ENCODE measurements at places on chromosomes 1 and 21. TPM values are rescaled to one million over a fixed set of nuclear protein-coding genes. Genes with fewer than 3 reads are reported as not detected.
A peak's percentile ranks its signal among the peaks of the same experiment; 100 is the strongest.

The SELENBP1 gene
- 129 TPM for total RNA-seq

The FAF1 gene
- total RNA-seq: 80.4 TPM

The TCHH gene
- total RNA-seq: not detected

The WASF2 gene
- 57.3 TPM for total RNA-seq

The THEM5 gene
- total RNA-seq: not detected

The DDOST gene
- 150 TPM for total RNA-seq

The CORT gene
- total RNA-seq: 0.32 TPM

The ELOA gene
- total RNA-seq: 37.7 TPM

The CRYAA gene
- not detected for total RNA-seq

The LEMD1 gene
- not detected for total RNA-seq

The F5 gene
- 16.6 TPM for total RNA-seq

The OR10K2 gene
- total RNA-seq: not detected

The LRP8 gene
- 1.2 TPM for total RNA-seq

DNA sequence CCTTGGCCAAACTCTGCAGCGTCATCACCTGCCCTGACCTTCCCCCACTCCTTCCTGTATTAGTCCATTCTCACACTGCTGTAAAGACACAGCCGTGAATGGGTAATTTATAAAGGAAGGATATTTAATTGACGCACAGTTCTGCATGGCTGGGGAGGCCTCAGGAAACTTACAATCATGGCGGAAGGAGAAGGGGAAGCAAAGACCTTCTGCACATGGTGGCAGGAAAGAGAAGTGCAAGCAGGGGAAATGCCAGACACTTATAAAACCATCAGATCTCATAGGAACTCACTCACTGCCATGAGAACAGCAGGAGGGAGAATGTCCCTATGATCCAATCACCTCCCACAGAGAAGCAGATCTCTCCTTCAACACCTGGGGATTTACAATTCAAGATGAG, 408.5 kb downstream of the PTPRU start:
- no peak for DNase-seq

DNA sequence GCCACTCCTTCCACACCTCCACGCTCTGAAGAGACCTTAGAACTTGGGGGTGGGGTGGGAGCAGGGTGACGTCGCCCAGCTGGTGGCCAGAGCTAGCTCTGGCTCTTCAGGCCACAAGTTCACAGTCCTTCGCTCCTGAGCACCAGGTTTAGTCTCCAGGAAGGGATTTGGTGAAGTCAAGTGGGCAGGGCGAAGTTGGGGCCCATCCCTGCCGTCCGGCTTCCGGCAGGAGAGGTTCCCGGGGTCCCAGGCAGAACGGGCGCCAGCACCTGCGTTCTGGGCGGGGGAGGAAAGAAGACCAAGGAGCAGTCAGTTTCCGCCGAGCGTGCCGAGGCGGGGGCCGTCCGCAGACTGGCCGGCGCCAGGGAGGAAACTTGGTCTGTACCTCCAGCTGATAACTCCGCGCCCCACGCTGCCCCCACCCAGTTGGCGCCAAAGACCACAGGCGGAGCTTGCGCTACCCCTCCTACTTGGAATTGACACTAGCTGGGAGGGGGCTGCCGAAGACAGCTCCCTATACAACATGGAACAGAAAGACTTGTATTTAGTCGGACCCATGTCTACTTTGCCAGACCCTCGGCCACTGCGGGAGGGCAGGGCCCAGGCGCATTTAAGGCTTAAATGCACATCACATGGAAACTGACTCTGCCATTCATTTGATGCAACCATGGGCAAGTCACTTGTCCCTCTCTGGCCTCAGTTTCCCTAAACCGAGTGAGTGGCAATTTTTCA, 995 bp downstream of the ID3 start:
- DNase-seq: peak; percentile 76

GRCh38 chr1:227546598-227547309, 16.6 kb upstream of the ZNF678 start:
- DNase-seq: no peak

DNA sequence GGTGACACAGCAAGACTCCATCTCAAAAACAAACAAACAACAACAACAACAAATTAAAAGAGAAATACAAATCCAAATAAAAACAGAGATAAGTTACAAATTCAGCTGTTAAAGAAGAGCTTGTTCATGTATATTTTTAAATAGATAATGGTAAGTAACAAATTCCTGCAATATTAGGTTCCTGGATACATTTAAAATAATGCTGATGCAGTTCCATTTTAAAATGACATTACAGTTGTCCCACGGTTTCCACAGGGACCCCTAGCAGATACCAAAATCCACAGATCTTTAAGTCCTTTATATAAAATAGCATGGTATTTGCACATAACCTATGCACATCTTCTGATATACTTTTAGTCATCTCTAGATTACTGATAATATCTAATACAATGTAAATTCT, 61.5 kb downstream of the ABL2 start:
- DNase-seq: no peak

DNA sequence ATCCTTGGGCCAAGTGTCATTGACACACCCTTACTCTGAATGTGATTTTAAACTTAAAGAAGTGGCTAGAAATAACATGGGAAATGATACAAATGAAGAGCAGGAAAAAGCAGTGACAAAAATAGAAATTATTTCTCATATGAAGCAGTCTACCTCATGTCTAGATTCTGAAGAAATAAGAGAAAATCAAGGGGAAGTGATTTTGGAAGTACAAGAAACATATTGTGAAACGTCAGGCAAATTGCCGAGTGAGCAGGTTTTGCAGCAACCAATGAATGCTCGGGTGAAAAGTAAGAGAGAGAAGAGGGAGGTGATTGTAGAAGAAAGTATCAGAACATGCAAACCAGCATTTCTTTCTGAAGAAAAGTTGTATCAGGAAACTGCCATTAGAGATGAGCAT, 130.7 kb downstream of the MACF1 start:
- DNase-seq: no peak

DNA sequence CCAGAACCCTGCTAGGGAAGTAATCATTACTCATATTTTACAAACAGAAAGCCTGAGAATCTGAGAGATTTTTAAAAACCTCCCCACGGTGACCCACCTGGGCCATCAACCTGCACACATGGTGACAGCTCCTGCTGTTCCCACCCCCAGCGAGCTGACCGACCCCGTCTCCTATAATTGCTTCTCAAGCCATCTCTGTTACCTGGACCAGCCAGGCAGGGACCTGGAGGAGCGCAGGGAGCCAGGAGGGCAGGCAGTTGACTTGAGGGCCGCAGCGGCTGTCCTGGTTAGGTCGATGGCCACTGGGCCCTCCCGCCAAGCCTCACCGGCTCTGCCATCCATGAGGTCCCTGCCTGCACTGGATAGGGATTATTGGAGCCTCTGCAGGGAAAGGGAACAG, 7.7 kb downstream of the TFF2 start:
- no peak for DNase-seq

DNA sequence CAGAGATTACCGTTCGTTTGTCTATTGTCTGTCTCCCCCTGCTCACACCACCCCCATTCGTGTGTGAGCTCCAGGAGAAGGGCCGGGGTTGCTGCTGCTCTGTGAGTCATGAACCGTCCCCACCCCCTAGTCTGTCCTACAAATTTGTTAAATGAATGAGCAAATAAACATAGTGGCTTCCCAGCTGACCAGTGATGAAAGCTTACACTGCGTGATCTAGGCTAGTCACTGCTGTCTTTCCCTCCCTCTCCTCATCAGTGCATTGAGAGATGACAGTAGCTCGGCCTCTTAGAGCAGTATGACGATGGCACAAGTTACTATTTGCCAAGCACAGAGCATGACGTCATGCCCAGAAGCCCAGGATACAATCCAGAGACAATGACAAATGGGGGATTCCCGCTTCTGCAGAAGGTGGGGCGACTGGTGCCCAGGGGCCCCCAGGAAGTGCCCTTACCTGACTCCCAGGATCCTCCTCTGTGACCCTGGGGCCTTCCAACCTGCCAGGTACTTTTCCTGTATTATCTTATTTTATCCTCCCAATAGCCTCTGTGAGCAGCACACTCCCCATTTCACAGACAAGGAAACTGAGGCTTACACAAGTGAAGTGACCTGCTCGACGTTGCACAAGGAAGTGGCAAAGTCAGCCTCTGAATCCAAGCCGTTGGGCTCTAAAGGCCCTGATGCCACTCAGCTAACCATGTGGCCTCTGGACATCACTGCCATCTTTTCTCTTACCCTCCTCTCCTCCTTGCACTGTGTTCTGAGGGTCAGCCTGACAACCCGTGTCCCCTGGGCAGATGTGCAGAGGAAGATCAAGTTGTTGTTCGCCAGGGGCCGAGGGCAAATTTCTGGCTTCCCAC, 8.6 kb upstream of the EPHA2 start:
- DNase-seq: no peak

- DNase-seq: no peak
Measured at GRCh38 chr1:15802234-15802965, 5.0 kb downstream of the UQCRHL start.

DNA sequence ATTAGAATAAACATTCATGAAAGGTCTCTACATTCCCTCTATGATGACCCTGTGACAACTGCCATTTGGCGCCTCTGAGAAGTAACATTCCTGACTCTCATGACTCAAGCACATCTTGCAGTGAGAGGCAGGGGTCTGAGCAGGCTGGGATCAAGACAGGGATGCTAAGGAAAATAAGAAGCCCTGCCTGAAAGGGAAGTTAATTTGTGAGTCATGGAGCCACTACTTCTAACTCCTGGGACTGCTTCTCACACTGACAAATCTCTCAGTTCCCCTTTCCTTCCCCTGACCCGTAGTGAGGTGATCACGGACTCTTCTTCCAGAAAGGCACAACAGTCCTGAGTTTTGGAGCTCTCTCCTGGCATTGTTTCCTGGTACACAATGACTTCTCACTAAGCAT, 231.9 kb downstream of the TNR start:
- no peak for DNase-seq

GRCh38 chr21:19228226-19228625, 824.6 kb upstream of the TMPRSS15 start:
- DNase-seq: no peak

- DNase-seq: peak; percentile 57
Measured at GRCh38 chr1:2259668-2260402, 31.7 kb downstream of the SKI start.

- DNase-seq: no peak
Measured at GRCh38 chr1:219215477-219215876, 41.8 kb downstream of the LYPLAL1 start.

DNA sequence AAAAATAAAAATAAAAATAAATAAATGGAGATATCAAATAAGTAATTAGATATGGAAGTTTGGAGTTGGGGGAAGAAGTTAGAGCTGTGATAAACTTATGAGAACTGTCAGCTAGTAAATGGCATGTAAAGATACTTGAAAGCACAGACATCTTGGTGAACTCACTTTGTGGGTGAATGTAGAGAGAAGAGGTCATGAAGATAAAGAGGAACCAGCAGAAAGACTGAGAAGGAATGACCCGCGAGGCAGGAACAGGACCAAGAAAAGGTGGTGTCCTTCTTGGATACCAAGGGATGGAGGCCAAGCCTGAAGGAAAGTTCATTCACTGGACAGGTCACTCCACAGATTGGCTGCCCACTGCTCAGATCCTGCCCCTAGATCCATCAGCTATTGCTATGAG, 4.7 kb upstream of the CAPZB start:
- DNase-seq: no peak

- DNase-seq: no peak
Measured at GRCh38 chr1:208446271-208446691, 202.1 kb upstream of the PLXNA2 start.

- DNase-seq: no peak
Measured at GRCh38 chr1:59013276-59013927, 229.6 kb upstream of the JUN start.

GRCh38 chr1:92442351-92442750, 44.4 kb downstream of the GFI1 start:
- no peak for DNase-seq

- no peak for DNase-seq
Measured at GRCh38 chr1:181140398-181140797, 51.9 kb downstream of the IER5 start.

- DNase-seq: peak; percentile 57
Measured at GRCh38 chr1:2587860-2588571, 1.4 kb downstream of the PRXL2B start.

DNA sequence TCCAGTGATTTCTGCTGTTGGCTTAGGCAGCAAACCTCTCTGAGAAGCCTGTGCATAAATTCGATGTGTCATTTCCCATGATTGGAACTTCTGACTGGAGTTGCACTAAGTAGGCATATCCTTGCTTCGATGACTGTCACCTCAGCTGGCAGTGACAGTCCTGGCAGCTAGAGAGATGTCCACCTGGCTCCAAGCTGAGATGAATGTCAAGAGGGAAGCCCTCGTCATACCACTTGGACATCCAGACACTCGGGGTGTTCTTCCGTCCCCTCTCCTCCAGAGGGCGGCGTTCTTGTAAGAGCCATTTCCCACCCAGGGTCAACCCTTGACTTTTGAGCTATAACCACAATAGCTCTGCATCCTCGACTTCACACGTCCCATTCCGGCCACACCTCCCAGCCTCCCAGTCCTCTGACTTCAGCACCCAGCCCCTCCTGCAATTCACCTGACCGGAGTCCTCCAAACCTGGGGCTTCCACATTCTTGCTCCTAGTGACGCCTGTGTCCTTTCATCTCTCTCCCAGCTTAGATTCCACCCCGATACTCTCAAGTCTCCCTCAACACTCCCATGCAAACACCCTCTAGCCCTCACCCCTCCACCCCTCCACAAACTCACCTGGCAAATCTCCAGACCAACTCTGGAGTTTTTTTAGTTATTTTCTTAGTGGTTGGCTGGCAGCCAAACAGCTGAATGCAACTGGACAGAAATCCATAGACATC, 17.3 kb downstream of the CA6 start:
- no peak for DNase-seq

DNA sequence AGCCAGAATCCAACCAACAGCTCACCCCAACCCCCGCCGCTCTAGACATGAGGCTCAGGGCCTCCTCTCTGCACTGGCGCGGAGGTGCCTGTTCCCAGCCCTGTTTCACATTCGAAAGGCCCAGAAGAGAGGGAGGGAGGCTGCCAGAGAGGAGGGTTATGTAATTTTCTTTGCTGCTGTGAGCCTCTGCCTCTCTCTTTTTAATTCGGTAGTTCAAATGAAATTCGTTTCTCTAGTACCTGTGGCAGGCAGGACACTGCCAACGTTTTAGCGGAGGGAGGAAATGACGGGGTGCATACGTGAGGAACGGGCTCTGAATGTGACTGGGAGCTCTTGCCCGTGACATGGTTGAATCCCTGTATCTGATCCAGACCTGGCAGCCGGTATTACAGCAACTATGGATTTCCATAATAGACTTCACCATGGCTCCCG, 9.4 kb downstream of the PRDM16 start:
- DNase-seq: peak; percentile 50

- DNase-seq: no peak
Measured at GRCh38 chr1:199033661-199034060, 394.8 kb downstream of the PTPRC start.

- DNase-seq: no peak
Measured at GRCh38 chr1:45762291-45762690, 11.8 kb upstream of the IPP start.

All from Right ventricle myocardium inferior (tissue), 1 donor.